ENCODE measurements at places on chromosomes 16 and 17. TPM values are rescaled to one million over a fixed set of nuclear protein-coding genes. Genes with fewer than 3 reads are reported as not detected.

Gene DNAH17
- total RNA-seq, result not detected

Gene CLDN9
- total RNA-seq, result not detected

Gene RFNG
- total RNA-seq, result 42.0 TPM

Gene STX1B
- 0.50 TPM for total RNA-seq

Gene CLEC19A
- not detected for total RNA-seq

Gene NOTUM
- total RNA-seq, result not detected
